Heart right ventricle (tissue), 16 donors: ENCODE measurements at places on chromosomes 11 and 22. TPM values are rescaled to one million over a fixed set of nuclear protein-coding genes. Genes with fewer than 3 reads are reported as not detected.

Gene JAML
- 1.6 TPM for total RNA-seq

Gene KRTAP5-1
- not detected for total RNA-seq

Gene PKNOX2
- total RNA-seq: 4.1 TPM

Gene NPAS4
- not detected for total RNA-seq

Gene UCP2
- 16.4 TPM for total RNA-seq

Gene PAX6
- total RNA-seq: not detected

Gene LRRN4CL
- 2.3 TPM for total RNA-seq

Gene MYO7A
- 2.2 TPM for total RNA-seq

Gene OR2AG1
- total RNA-seq: not detected

Gene GGT5
- 32.7 TPM for total RNA-seq

Gene OR5P2
- total RNA-seq: not detected

Gene FOLR1
- total RNA-seq: 0.23 TPM
